Fibroblast of the conjunctiva (primary cell): ENCODE measurements at places on chromosomes 13 and 19.

DNA sequence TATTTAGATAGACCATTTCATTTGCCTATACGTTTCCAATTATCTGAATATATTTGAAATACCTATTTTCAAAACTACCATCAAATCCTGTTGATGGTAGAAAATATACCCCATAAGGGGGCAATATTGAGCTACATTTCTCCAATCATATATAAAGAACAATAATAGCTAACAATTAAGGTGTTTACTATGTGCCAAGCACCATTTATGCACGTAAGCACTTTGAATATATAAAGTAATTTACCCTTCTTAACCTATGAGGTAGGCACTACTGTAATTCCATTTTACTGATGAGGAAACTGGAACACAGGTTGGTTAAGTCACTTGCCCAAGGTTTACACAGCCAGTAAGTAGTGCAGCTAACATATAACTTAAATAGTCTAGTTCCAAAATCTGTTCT, 79.2 kb downstream of the UBL3 start:
- DNase-seq = peak; percentile 27

- no peak for DNase-seq
These were observed 180.5 kb downstream of the ZNF737 start for GRCh38 chr19:20385061-20385460.

DNA sequence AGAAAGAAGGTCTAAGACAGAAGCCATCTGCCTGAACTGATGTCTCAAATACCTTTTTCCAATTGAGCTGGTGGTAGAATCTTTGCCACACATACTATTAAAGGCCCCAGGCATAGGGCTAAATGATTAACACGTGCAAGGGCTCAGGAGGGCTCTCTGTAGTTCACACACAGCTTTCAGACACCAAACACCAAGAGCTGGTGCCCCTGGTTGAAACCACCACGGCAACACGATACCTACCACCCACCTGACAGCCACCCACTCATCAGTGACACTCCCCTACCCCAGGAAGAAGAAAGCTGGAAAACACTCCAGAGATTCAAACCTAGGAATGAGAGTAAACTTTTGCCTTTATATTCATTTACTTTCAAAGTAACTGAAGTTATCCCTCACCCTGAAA, 26.8 kb downstream of the IRS2 start:
- DNase-seq = no peak

DNA sequence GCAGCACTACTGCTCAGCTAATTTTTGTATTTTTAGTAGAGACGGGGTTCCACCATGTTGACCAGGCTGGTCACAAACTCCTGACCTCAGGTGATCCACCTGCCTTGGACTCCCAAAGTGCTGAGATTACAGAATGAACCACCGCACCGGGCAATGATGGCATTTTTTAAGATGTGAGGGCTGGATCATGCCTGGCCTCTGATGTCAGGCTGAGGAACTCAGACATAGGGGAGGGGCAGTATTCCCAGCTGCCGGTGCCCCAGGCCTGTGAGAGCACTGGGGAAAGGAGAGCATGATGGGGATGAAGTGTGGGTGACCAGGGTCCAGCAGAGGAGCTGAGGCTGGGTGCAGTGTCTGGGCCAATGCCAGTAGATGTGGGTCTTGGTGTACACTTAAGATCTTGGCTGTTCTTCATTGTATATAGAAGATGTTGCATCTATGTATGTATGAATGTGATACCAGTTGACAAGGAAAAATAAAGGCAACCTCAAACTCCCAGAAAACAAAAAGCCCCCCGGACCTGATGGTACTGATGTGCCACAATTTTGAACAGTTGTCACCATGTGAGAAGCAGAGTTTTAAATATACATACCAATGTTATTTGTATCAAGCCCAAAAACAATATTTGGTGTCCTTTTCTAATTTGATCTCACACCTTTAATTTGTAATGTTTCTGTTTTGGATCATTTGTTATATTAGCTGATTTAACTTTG, 3.4 kb upstream of the PLVAP start:
- DNase-seq = no peak

- DNase-seq = no peak
These were observed 42.4 kb downstream of the DIAPH3 start for GRCh38 chr13:60121337-60121687.

GRCh38 chr13:47901441-47901840, 99.6 kb downstream of the SUCLA2 start:
- no peak for DNase-seq

DNA sequence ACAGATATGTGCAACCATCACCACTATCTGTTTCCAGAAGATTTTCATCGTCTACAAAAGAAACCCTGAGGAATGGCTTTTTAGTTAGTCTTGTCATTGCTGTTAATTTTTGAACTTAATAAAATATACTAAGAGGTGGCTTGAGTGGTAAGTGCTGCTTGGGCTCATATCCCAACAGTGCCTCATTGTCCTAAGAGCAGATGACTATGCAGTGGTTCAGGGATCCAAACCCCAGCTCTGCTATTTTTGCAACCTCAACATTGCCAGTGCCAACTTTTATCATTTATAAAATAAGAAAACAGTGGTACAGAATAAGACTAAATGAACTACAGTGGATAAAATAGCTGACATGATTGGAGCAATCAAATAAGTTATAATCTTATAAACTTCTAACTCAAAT, 123.2 kb upstream of the SLC7A1 start:
- DNase-seq = no peak

- no peak for DNase-seq
These were observed 42.0 kb upstream of the GGACT start for GRCh38 chr13:100630555-100630954.

DNA sequence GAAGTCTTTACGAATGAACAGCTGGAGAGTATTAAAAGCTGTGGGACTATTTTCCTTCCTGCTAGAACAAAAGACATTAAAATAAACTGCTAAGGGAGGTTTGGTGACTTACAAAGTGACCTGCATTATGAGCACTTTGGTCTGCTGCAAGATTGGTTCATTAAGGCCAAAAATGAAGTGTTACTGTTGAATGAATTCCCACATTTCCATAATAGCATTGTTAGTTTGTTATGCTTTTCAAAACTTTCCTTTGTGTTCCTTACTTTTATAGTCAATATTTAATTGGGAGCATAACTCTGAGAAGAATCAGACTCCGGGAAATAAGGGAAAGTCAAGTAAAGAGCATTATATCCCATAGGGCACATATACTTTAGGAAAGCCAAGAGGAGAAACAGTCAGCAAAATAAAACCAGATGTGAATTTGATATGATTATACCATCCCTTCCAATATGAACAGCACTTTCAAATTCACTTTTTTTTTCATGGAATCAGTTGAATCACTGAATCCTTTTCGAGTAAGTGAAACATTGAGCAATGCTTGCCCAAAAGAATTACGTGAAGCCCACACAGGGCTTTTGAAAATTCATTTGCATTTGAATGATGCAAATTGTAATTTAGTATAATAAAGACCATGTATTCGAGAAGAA, 112.6 kb downstream of the KCTD12 start:
- DNase-seq = peak; percentile 29

DNA sequence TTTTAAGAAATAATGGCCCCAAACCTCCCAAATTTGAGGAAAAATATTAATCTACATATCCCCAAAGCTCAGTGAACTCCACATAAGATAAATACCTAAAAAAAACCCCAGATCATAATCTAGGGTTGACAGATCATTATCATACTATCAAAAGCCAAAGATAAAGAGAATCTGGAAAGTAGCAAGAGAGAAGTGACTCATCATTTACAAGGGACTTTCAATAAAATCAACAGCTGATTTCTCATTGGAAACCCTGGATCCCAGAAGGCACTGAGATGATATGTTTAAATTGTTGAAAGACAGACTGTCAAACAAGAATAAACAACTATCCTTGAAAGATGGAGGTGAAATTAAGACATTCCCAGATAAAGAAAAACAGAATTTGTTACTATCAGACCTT, 199.3 kb downstream of the KCNRG start:
- DNase-seq = no peak

GRCh38 chr13:99307648-99308339, 595 bp upstream of the GPR183 start:
- no peak for DNase-seq

- DNase-seq = no peak
These were observed 258.6 kb downstream of the ATP8A2 start for GRCh38 chr13:25630329-25630900.

DNA sequence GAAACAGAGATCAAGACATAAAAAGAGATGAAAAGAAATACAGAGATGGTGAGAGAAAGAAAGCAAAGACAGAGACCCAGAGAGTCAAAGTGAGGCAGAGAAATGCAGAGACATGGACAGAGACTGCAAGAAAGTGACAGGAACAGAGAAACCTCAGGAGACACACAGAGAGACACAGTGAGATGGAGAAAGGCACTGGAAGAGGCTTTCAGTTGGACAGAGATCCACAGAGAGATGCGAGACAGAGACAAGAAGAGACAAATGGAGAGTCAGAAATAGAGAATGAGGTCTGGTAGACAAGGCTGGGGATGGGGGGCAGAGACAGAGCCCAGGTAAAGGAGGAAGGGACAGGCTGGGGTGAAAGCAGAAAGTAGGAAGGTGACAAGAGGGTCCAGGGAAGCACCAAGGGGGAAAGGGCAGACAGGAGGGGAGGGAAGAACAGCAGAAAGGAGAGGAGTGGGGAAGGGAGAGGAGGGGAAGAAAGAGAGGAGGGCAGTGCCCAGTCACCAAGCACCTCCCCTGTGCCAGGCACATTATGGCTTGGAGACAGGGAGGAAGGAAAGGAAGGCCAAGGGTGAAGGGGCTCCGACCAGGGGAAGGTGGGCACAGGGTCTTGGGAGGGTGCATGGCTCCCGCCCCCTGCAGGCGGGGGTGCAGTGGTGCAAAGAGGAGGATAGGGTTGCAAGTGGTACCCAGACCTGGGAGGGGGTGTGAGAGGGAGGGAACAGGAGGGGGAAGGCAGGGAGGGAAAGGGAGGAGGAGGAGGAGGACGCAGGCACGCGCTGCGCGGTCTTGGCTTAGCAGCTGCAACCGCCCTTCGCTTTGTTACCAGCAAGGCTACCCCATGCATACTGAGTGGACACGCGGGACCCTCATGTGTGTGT, 38.4 kb downstream of the DEDD2 start:
- DNase-seq = no peak

DNA sequence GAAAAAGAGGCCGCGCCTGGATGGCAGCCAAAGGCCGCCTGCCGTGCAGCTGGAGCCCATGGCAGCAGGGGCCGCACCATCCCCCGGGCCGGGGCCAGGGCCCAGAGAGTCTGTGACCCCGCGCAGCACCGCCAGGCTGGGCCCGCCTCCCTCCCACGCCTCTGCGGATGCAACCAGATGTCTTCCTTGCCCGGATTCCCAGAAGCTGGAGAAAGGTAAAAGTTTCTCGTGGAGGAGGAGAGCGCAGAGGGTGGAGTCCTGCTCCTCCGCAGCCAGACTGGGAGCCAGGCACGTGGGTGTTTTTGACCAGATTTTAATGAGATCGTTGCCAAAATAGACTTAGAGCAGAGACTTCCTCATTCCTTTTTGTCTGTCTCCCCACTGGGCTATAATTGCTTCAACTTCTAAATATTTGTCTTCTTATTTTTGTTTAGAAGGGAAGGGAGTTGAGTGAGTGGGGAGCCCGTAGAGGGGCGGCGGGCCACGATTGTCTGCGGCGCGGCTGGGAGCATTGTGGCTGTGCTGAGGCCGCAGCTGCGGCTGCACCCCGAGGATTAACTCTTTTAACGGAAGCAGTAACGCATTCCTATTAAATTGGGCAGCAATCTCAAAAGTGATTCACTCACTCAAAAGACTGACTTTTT, 22.8 kb upstream of the NDUFS7 start:
- peak; percentile 51 for DNase-seq

- no peak for DNase-seq
These were observed 554.6 kb downstream of the RFC3 start for GRCh38 chr13:34372581-34372980.

DNA sequence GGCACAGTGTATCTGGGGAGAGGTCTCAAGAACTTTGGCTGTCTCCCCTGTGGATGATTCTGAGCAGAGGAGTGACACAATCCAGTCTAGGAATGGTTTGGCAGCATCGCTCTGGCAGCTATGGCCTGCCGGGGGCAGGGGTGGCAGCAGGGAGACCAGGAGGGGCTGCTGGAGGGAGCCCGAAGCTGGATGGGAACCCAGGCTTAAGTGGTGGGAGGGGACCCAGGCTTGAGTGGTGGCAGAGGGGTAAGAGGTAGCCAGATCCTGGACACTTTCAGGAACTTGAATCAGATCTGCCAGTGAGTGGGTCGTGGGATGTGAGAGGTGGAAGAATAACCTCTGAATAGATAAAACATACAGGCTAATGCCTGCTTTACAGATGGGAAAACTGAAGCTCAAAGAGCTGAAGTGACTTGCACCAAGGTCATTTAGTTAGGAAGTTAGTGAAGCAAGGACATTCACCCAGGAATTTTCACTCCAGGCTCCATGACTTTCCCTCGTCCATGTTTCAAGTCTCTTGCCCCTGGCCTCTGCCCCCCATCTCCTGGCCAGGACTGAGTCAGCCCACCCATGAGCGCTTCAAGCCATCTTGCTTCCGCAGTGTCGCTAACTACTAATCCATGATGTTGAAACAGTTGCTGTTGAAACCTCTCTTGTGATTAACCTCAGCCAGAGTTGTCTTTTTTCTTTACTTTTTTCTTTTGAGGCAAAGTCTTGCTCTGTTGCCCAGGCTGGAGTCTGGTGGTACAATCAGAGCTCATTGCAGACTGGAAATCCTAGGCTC, 29.9 kb upstream of the C1QTNF9 start:
- DNase-seq = no peak

- no peak for DNase-seq
These were observed 27.1 kb downstream of the EDNRB start for GRCh38 chr13:77891486-77891885.

DNA sequence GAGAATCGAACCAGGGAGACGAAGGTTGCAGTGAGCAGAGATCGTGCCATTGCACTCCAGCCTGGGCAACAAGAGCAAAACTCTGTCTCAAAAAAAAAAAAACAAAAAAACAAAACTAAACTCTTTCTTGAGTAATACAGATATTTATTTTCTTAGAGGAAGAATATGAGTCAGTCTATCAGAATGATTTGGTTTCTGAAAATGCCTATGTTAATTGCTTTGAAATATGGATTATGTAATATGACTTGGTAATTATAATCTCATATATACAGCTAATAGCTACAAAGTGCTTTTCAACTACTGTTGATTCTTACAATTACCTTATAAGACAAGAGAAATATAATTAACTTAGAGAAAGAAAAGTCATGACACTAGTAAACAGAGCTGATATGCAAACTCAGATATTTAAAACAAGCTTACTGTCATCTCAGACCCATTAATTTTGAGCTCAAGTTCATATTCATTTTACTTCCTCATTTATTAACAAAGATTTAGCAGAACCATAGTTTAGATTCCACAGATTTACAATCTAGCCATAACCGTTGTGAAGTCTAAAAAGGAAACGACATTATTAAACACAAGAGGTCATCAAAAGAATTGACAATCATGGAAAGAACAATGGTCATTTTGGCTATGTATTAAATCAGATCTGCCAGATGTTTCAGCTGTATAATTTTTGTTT, 88.0 kb downstream of the TBC1D4 start:
- DNase-seq = no peak

GRCh38 chr13:32019612-32020233, 11.9 kb upstream of the FRY start:
- DNase-seq = peak; percentile 63

- no peak for DNase-seq
These were observed 30.6 kb downstream of the CERS1 start for GRCh38 chr19:18865106-18865972.

- DNase-seq = peak; percentile 50
These were observed 525.8 kb downstream of the MYO16 start for GRCh38 chr13:109154966-109155761.

- DNase-seq = no peak
These were observed 31.1 kb downstream of the DNM2 start for GRCh38 chr19:10748927-10749434.

- no peak for DNase-seq
These were observed 11.0 kb downstream of the IFNL1 start for GRCh38 chr19:39307046-39307821.
